Liver (tissue), 10 donors: ENCODE measurements at places on chromosomes 12 and 14.

GRCh38 chr12:109720152-109720856 lies 6.7 kb downstream of the FAM222A start:
- no peak for DNase-seq

DNA sequence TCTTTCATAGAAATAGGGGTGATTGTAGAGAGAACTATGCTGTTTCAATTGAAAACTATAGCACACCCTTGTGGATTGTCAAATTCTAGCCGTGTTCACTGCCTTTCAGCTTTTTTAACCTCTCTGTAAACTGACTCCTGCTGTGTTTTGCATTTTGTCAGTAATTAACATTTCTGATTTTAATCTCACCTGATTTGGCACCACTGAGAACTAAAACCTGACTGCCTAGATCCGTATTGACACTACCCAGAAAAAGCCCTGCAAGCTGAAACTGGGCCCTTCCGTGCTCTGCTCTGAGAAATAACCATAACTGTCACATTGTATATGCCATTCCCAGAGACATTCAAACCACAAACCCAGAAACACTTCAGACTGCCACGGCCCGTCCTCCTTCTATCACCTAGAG lies 26.6 kb upstream of the ETV6 start:
- DNase-seq: no peak

GRCh38 chr14:80965037-80965436 lies 9.6 kb downstream of the TSHR start:
- no peak for DNase-seq

DNA sequence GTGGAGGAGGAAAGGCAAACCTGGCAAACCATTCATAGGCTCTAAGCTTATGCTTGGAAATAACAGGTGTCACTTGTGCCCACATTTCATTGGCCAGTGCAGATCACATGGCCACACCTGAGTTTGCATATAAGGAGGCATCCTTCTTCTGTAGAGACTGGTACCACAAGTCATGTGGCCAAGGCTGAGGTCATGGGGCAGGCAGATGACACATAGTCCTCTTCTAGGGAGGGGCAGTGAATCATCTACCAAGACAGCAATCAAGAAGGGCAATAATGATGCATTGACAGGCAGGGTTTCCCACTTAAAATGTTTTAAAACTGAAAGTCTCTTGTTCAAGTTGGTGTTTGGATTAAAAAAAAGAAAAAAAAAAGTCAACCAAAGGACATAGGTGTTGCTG lies 77.3 kb downstream of the DAAM1 start:
- no peak for DNase-seq

GRCh38 chr12:40580346-40580745 lies 111.9 kb upstream of the CNTN1 start:
- DNase-seq: no peak
